ENCODE measurements at places on chromosomes 13 and 19.

- DNase-seq: no peak
Observed at GRCh38 chr19:1540365-1540925, 16.6 kb downstream of the PLK5 start.

GRCh38 chr19:4542896-4543841, 3.3 kb upstream of the LRG1 start:
- DNase-seq: peak; percentile 79

DNA sequence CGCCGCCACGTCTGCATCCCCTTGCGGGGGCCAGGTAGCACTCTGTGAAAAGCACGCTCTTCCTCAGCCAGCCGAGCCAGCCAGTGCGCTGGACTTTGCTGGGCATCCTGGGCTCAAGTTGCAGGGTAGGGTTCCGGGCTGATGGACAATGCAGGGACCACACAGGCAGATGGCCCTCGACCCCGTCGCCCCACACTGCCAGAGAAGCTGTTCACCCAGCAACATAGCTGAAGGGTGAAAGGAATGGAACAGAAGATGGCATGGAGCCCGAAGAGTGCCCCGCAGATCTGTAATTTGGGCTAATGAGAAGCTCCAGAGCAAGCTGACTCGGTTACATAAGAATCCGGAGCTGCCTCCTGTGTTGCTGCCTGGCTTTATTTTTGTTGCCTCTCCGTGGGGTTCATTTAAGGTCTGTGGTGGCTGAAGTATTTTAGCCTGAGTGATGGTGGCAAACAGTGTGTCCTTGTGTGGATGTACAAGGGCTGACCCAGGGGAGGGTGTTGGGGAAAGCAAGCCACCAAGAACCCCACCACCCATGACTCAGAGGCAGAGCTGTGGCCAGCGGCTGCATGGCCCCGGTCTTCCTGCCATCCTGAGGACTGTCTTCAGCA, 105.8 kb downstream of the SOX1 start:
- no peak for DNase-seq

- no peak for DNase-seq
Observed at GRCh38 chr19:56976995-56977906, 136.7 kb upstream of the PEG3 start.
